ENCODE measurements at places on chromosomes 3 and 15. TPM values are rescaled to one million over a fixed set of nuclear protein-coding genes. Genes with fewer than 3 reads are reported as not detected.

GRCh38 chr3:41141433-41142167 is 57.7 kb upstream of the CTNNB1 start:
- no peaks in the 10 kb centered on the region for H3K4me1 ChIP-seq
- H3K27ac ChIP-seq, result no peak overlapping the region
- no peak overlapping the region for H3K4me3 ChIP-seq
- no peak for DNase-seq
- no peaks in the 10 kb centered on the region for H3K27me3 ChIP-seq

- H3K27me3 ChIP-seq, result no peaks in the 10 kb centered on the region
- no peak for DNase-seq
- peaks cover 48% of the 10 kb centered on the region for H3K4me1 ChIP-seq
- H3K27ac ChIP-seq, result no peak overlapping the region
Measured at GRCh38 chr3:194100856-194101390, 35.0 kb upstream of the HES1 start.

DNA sequence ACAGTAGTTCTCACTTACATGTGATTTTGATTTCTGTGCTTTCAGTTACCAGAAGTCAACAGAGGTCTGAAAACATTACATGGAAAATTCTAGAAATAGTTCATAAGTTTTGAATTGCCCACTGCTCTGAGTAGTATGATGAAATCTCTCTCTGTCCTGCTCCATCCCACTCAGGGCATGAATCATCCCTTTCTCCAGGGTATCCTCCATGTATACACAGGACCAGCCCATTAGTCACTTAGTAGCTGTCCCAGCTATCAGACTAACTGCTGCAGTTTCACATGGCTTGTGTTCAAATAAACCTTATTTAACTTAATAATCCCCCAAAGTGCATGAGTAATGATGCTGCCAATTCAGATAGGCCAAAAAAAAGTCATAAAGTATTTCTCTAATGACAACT is 38.6 kb downstream of the EPHA3 start:
- no peak for DNase-seq
- no peaks in the 10 kb centered on the region for H3K4me1 ChIP-seq
- H3K4me3 ChIP-seq, result no peak overlapping the region
- H3K27ac ChIP-seq, result no peak overlapping the region

- DNase-seq, result no peak
- no peak overlapping the region for H3K27ac ChIP-seq
- H3K4me1 ChIP-seq, result no peaks in the 10 kb centered on the region
- H3K4me3 ChIP-seq, result no peak overlapping the region
- no peaks in the 10 kb centered on the region for H3K36me3 ChIP-seq
Measured at GRCh38 chr15:77584691-77585090, 48.0 kb downstream of the LINGO1 start.

DNA sequence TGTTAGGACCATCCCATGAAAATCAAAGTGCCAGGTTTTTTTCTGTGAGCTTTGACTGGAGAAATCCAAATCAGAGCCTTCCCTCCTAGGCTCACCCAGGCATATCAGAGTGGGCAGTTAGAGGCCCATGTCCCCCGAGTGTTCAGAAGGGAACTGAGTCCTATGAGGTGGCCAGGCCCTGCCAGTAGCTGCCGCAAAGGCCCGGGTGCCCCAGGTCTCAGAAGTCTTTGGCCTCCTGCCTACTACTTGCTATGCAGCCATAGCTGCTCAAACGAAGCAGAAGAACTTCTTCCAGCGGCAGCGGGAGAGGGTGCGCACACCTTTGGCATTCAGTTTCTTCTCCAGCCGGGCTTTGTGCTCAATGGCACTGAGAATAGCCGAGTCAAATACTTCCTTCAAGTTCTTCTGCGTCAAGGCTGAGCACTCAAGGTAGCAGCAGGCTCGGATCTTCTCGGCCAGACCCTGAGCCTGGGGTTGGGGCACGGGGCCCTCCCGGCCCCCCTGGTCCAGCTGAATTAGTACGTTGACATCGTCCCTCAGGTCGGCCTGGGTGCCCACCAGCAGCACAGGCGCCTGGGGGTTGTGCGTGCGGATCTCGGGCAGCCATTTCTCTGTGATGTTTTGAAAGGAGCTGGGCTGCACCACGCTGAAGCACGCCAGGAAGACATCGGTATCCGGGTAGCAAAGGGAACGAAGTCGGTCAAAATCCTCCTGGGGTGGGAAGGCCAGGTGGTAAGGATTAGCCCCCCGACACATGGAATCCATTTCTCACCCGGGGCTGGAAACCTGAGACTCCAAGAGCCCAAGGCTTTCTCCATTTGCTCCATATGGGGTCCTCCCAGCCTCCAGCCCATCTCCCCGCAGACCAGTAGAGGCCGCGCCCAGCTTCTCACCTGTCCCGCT is 992 bp downstream of the RHOV start:
- peaks cover 27% of the 10 kb centered on the region for H3K27me3 ChIP-seq
- H3K4me1 ChIP-seq, result peaks cover 3% of the 10 kb centered on the region
- H3K27ac ChIP-seq, result no peak overlapping the region

DNA sequence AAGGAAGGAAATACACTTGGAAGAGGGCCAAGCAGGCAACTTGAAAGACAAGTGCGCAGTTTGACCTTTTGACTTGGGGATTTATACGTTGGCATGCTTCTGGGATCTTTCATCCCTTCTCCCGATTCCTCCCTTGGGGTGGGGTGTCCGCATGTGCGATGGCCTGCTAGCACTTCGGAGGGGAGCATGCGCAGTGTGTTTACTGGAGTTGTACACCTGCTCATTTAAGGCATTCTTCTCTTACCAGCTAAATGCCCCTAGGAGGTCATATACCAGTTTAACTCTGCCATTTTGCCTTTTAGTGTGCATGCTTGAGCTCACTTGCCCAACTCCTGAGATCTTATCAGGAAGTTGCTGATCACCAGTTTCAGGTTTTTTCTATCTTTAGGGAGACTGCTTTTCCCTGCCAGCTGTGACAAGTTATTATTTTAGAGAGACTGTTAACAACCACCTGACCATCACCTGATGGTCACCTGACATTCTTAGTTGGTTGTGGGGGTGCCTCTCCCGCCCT is 63.5 kb downstream of the BFSP2 start:
- no peak for DNase-seq
- no peak overlapping the region for H3K27ac ChIP-seq
- H3K4me1 ChIP-seq, result peaks cover 49% of the 10 kb centered on the region
- no peak overlapping the region for H3K4me3 ChIP-seq
- H3K27me3 ChIP-seq, result no peaks in the 10 kb centered on the region

DNA sequence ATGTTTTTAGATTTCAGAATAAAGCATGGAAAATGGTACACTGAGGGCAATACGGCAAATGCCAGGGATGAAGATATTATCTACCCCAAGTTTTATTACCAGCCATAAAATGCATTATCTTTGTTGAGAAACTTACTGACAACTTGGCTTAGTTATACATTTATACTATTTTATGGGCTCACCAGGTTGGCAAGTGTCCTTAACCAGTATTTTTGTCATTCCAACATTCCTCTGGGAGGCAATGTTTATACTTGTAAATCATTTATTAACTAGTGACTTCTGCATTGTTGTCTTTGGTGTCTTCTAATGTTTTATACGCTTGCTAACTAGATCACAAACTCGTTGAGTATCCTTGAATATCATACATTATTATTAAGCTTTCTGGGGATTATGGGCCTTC is 18.0 kb upstream of the ADGRG7 start:
- no peaks in the 10 kb centered on the region for H3K4me1 ChIP-seq
- no peak overlapping the region for H3K4me3 ChIP-seq
- no peaks in the 10 kb centered on the region for H3K27me3 ChIP-seq
- no peaks in the 10 kb centered on the region for H3K36me3 ChIP-seq
- H3K27ac ChIP-seq, result no peak overlapping the region
- DNase-seq, result no peak

DNA sequence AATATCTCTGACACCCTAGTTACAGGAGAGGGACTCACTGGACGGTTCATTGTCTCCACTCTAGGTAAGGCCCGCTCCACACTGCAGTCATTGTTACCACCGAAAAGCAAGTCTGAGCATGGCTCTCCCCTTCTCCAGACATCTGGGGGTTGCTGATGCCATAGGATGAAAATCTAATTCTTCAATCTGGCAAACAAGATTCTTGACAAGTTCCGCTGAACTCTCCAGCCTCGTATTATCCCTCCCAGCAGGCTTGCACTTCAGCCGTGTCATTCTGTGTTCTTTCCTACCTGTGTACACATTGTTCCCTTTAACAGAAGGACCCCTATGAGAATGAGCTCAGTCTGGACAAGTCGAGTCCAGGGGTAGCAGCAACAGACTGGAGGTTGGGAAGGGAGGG is 152.3 kb upstream of the NR2E3 start:
- no peaks in the 10 kb centered on the region for H3K4me1 ChIP-seq
- no peak overlapping the region for H3K4me3 ChIP-seq
- H3K27ac ChIP-seq, result no peak overlapping the region
- no peak for DNase-seq

GRCh38 chr3:171286580-171287249 is 173.5 kb downstream of the TNIK start:
- no peaks in the 10 kb centered on the region for H3K27me3 ChIP-seq
- DNase-seq, result no peak
- H3K4me3 ChIP-seq, result no peak overlapping the region

DNA sequence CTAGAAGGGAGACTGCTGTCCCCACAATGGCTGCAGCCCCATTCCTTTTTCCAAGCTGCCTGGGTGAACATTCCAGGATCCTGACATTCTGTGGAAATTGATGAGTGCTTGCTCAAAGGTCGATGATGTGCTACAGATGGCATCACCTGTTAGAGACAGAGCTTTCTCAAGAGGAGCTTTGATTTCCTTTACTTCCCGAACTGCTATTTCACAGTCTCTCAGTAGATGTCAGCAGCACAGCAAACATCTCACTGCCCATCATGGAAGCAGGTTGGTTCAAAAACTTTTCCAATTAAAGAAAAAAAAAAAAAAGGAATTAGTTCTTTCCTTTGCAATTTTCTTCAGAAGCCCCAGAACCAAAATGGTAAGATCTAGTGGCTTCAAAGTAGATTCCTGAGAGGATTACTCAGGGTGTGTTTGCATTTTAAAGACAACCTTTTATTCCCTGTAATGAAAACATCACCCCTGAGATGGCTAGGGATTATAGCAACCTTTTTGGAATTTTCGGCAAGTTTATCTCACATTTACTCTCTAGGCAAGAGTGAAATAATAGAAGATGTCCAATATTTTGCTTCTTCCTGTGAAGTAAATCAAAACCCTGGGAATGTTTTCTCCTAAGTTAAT is 44.8 kb downstream of the POLR2M start:
- no peak for DNase-seq
- H3K27me3 ChIP-seq, result no peaks in the 10 kb centered on the region
- H3K4me3 ChIP-seq, result no peak overlapping the region
- peaks cover 63% of the 10 kb centered on the region for H3K4me1 ChIP-seq

- H3K36me3 ChIP-seq, result no peaks in the 10 kb centered on the region
- H3K4me3 ChIP-seq, result no peak overlapping the region
- H3K4me1 ChIP-seq, result no peaks in the 10 kb centered on the region
- no peaks in the 10 kb centered on the region for H3K27me3 ChIP-seq
Measured at GRCh38 chr15:69148465-69148864, 12.0 kb upstream of the GLCE start.

GRCh38 chr15:101852356-101852755 is 40.4 kb downstream of the OR4F15 start:
- DNase-seq, result no peak
- no peaks in the 10 kb centered on the region for H3K27me3 ChIP-seq
- no peaks in the 10 kb centered on the region for H3K36me3 ChIP-seq
- H3K27ac ChIP-seq, result no peak overlapping the region

ZDHHC23 gene
- total RNA-seq, result 1.7 TPM

RASGRF1 gene
- total RNA-seq, result 0.47 TPM

GOLGA8G gene
- total RNA-seq, result under 0.01 TPM

EAF2 gene
- total RNA-seq, result 13.6 TPM

NR1I2 gene
- 0.14 TPM for total RNA-seq

CCR5 gene
- 1.2 TPM for total RNA-seq

IGF1R gene
- total RNA-seq, result 11.0 TPM
